ENCODE measurements at places on chromosomes 1 and 21. TPM values are rescaled to one million over a fixed set of nuclear protein-coding genes. Genes with fewer than 3 reads are reported as not detected.

Gene LCE2A
- not detected for polyA plus RNA-seq

Gene RGS7
- polyA plus RNA-seq = 1.8 TPM

Gene TMEM54
- polyA plus RNA-seq = 0.13 TPM

- DNase-seq = peak; percentile 80
Observed at GRCh38 chr1:192538407-192539296, 36.9 kb upstream of the RGS1 start.

DNA sequence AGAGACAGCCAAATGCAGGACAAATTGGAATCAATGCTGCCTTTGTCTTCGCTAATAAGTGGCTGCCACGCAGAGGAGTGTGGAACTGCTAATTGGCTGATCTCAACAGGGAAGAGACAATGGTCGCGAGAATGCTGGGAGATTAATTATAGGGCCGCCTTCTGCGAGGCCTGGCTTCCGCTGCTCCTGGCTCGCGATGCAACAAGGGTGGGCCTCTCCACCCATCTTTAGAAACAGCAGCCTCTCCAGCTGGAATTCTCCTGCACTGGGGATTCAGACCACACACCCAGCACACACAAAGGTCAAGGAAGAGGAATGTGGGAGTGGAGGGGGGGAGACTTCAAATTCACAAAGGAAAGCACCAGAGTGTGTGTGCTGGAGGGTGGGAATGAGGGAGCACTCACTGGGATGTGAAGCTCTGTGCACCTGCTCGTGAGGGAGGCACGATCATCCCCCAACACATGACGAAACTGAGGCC, 200.7 kb upstream of the GRIK3 start:
- DNase-seq = no peak

Gene CFAP107
- polyA plus RNA-seq = not detected

- DNase-seq = no peak
Observed at GRCh38 chr21:42684109-42684916, 30.9 kb downstream of the PDE9A start.

- DNase-seq = no peak
Observed at GRCh38 chr1:100188617-100189016, 10.6 kb upstream of the LRRC39 start.

GRCh38 chr1:31714442-31715086, 10.7 kb upstream of the COL16A1 start:
- peak; percentile 66 for DNase-seq

Gene CNIH3
- polyA plus RNA-seq = 0.72 TPM

All from B cell (primary cell).